ENCODE measurements at places on chromosomes 7 and 10. TPM values are rescaled to one million over a fixed set of nuclear protein-coding genes. Genes with fewer than 3 reads are reported as not detected.
A peak's percentile ranks its signal among the peaks of the same experiment; 100 is the strongest.

Gene MPP7
- total RNA-seq = 1.4 TPM

Gene ADAM12
- 9.7 TPM for total RNA-seq

Gene TMEM236
- not detected for total RNA-seq

Gene SAMD8
- total RNA-seq = 28.7 TPM

Gene NEUROD6
- total RNA-seq = not detected

Gene IFIT3
- 7.8 TPM for total RNA-seq

Gene PLXDC2
- total RNA-seq = 6.1 TPM

Gene MYL10
- not detected for total RNA-seq

DNA sequence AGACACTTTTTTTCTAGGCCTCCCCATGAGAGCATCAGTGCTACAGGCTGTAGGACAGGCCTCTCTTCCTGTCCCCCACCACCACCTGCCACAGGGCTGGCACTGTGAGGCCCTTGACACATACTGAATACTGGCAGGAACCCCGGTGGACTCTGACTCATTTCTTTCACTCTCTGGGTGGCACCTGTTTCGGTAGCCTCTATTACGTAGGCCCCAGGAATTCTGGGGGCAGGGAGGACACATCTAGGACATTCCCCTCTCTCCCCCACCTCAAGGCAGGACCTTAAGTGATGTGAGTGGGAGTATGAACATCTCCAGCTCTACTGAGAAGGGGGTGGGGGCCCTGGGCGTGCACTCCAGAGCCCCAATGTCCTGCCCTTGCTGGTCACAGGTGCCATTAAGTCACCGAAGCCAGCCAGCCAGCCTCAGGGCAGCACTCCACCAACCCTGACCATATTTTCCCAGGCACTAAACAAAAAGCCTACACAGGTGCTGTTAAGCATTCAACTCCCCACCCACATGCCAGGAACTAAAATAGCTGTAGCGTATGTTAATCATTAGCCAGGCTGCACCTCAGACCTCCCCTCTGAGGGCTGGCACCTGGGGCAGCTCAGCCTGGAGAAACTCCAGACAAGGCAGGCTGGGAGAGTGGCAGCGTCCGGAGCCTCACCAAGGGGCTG lies 8.9 kb downstream of the ANXA11 start:
- peak; percentile 61 for DNase-seq

DNA sequence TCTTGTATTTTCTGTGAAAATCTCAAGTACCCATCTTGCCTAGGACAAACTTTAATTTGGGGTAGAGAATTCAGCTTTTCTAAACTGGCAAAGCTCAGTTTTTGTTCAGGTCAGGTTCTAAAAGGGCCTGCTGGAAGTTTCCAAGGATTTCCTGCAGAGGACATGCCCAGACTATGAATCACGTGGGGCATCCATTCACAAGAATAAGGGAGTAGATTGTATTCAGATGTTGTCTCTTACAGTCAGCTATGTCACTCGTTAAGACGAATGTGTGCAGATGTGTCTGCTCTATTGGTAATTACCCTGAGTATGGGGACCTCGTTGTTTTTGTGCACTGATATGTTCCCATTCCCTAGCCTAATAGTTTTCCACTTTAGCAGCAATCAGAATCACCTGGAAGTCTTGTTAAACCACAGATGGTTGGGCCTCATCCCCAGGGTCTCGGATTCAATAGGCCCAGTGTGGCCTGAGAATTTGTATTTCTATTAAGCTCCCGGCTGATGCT lies 81.0 kb upstream of the ITPRID1 start:
- DNase-seq = no peak

DNA sequence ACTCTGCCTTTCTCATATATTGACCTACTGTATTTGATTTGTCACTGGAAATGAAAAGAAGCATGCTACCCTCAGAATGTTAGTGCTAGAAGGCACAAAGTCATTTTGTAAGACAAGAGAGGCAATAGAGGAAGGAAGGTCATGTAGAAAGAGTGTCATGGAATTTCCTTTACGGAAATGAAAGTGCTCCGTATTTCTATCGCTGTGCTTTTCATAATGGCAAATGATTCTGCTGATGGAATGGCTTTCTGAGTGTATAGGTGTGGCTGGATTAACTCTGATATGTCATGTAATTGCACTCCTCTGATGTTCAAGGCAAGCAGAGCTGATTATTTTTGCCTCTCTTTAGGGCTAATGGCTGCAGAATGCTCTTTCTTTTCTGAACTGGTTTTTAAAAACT lies 15.5 kb upstream of the STEAP4 start:
- no peak for DNase-seq

GRCh38 chr10:119235356-119235755 lies 28.0 kb downstream of the GRK5 start:
- peak; percentile 44 for DNase-seq

- no peak for DNase-seq
Observed at GRCh38 chr7:98134420-98135228, 28.0 kb downstream of the LMTK2 start.

GRCh38 chr10:86357676-86358075 lies 8.9 kb downstream of the GRID1 start:
- no peak for DNase-seq

DNA sequence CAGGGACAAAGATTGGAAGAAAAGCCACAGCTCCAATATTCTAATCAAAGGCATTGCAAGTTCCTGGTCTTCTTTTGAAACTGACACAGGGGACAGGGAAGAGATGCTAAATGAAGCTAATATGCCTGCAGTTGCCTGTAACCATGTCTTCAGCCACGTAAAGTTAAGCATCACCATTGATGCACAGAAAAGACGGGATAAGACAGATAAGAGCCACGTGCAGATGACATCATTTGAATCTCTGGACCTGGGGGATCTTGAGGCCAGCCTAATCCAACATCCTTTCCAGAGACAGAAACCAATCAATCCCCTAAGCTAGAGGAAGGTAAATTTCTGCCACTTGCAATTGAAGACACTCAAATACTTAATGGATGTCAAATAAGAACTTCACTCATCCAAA lies 93.4 kb downstream of the PIP4K2A start:
- DNase-seq = peak; percentile 28

DNA sequence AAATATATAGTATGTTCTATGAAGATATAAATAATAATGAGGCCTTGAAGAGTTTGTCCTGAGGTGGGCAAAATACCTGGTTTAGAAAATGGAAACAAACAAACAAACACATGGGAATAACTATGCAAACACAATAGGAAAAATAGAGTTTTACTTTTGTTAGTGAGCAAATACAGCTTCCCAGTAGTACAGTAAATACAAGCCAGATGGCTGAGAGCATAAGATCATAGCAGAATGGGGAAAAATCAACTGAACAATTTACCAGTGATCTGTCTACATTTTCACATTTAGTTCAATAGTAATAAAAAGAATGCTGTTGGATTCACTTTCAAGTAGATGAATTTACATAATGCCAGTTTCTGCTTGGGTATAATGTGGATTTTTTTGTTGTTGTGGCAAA lies 45.1 kb downstream of the ADD3 start:
- no peak for DNase-seq

GRCh38 chr10:82813856-82814255 lies 938.9 kb downstream of the NRG3 start:
- no peak for DNase-seq

- peak; percentile 90 for DNase-seq
Observed at GRCh38 chr7:107167483-107168232, 1.1 kb upstream of the HBP1 start.

DNA sequence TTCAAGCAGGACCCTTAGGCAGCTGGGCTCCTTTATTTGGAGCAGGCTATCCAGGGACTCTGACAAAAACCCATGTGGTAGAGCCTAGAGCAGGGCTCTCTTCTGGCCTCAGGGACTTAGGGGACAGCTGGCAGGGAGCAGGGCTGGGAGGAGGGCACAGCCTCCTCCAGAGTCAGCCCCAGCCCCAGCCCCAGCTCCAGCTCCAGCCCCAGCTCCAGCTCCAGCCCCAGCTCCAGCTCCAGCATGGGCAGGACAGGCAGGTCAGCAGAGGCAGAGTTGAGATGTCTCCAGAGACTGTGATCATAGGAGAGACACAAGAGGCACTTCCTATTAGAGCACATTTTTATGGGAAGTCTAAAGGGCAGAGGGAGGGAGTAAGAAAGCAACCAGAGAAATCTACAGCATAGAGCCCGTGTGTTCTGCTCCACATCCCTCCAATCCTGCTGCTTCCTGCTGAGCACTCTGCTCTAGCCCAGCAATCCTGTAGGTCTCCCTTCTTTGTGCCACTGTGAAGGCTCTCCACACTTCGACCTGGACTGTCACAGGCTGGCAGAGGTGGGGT lies 13.3 kb upstream of the C10orf53 start:
- DNase-seq = no peak

GRCh38 chr10:115432188-115432819 lies 339.1 kb downstream of the ATRNL1 start:
- DNase-seq = peak; percentile 6

GRCh38 chr10:12036073-12036655 lies 6.4 kb downstream of the UPF2 start:
- DNase-seq = no peak

DNA sequence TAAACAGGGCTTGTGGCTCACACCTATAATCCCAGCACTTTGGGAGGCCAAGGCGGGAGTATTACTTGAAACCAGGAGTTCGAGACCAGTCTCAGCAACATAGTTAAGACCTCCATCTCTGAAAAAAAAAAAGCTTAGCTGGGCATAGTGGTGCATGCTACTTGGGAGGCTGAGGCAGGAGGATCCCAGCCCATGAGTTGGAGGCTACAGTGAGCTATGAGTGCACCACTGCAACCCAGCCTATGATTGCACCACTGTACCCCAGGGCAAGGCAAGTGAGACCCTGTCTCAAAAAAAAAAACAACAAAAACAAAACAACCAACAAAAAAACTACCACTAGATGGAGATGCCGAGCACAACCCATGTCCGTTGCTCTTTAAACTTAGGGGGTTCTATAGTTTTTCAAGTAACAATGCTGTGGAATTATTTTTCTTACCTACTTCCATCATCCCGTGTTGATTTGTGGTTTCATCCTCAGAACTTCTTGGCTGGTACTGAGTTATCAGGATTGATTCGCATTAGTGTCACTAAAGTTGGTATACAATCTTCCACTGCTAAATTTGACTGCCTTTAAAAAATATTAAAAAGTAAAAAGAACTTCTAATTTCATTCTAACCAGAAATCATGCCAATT lies 12.2 kb upstream of the REPIN1 start:
- DNase-seq = peak; percentile 33

GRCh38 chr10:74292871-74293427 lies 141.9 kb downstream of the ADK start:
- DNase-seq = peak; percentile 87

- DNase-seq = no peak
Observed at GRCh38 chr7:46208635-46209525, 287.8 kb upstream of the IGFBP3 start.
